ENCODE measurements at places on chromosomes 2 and 18.

- DNase-seq: no peak
Observed at GRCh38 chr18:12014521-12015415, 33.5 kb downstream of the IMPA2 start.

- no peak for DNase-seq
Observed at GRCh38 chr18:29491907-29492306, 1315.0 kb upstream of the CDH2 start.

GRCh38 chr2:217433522-217433921 is 569.3 kb downstream of the TNS1 start:
- DNase-seq: no peak

DNA sequence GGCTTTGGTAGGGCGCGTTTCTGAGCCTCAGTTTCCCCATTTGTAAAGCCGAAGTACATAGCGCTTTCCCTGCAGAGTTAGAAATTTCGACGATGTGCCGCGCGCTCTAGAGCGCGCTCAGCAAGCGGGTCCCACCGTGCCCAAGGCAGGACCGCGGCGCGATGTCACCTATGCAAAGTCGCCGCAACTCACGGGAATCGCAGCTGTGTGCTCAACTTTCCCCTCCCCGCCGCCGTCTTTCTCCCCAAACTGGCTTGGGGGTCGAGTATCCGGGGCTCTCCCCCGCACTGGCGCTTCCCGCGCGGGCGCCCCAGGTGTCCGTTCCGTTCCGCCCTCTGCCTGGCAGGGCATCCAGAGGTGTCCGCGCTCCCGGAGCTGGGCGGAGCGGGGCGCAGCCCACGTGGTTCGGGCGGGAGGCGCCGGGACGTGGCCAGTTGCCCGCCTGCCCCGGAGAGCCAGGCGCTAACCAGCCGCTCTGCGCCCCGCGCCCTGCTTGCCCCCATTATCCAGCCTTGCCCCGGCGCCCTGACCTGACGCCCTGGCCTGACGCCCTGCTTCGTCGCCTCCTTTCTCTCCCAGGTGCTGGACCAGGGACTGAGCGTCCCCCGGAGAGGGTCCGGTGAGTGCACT is at the start of gene MLPH:
Gene MLPH, plus strand, starts transcription at position 433 of the 630 bp plus-strand sequence. CDS start 6,176 bp downstream, outside the sequence.
- DNase-seq: no peak

All from activated CD4-positive, alpha-beta T cell treated with anti-CD3 and anti-CD28 coated beads for 24 hours (primary cell).